SJSA1 (cell line): ENCODE measurements at places on chromosomes 13 and 19. TPM values are rescaled to one million over a fixed set of nuclear protein-coding genes. Genes with fewer than 3 reads are reported as not detected.

TBXA2R gene
- total RNA-seq = not detected in 2 replicates

ERICH6B gene
- total RNA-seq = not detected in 2 replicates

HRC gene
- total RNA-seq = not detected in 2 replicates

DNA sequence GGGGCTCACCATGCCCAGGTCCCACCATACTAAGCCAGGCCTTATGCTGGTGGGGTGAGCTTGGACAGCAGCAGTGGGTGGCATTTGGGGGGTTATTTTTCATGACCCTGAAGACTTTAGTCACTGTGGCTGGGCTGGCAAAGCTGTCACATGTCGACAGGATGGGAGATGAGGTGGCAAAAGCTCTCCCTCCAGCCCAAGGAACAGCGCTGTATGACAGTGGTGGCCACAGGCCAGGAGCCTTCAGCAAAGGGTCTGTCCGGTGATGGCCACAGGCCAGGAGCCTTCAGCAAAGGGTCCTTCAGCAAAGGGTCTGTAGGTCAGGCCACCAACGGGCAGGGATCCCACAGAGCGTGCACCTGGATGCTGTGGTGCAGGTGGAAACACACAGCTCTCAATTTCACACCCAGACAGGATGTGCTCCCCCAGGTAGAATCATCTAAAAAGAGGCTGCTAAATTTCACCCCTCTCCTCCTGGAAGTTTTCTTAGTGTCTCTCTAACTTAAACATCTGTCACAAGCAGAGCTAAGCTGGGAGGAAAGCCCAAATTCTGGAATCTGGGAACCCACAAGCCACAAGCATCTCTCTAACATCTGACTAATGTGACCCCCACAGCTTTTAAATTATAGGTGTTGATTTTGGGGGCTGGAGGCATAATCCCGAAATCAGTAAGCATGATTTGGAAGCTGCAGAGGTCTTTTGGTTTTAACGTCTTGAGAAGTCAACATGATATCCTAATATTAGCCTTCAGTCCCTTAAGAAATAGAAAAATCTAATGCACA is 23.0 kb downstream of the COL4A1 start:
- H3K4me3 ChIP-seq = no peak overlapping the region
- H3K27me3 ChIP-seq = no peaks in the 10 kb centered on the region
